Astrocyte of the cerebellum (primary cell): ENCODE measurements at places on chromosomes 4 and X.

- DNase-seq = no peak
These were observed 453.3 kb upstream of the HS3ST1 start for GRCh38 chr4:11881947-11882346.

GRCh38 chr4:142366769-142367181, 479.3 kb downstream of the INPP4B start:
- DNase-seq = no peak

GRCh38 chr4:101169044-101170014, 178.0 kb downstream of the PPP3CA start:
- DNase-seq = peak; percentile 26

- peak; percentile 54 for DNase-seq
These were observed 258.2 kb downstream of the PPP1R2C start for GRCh38 chrX:42519666-42520231.

DNA sequence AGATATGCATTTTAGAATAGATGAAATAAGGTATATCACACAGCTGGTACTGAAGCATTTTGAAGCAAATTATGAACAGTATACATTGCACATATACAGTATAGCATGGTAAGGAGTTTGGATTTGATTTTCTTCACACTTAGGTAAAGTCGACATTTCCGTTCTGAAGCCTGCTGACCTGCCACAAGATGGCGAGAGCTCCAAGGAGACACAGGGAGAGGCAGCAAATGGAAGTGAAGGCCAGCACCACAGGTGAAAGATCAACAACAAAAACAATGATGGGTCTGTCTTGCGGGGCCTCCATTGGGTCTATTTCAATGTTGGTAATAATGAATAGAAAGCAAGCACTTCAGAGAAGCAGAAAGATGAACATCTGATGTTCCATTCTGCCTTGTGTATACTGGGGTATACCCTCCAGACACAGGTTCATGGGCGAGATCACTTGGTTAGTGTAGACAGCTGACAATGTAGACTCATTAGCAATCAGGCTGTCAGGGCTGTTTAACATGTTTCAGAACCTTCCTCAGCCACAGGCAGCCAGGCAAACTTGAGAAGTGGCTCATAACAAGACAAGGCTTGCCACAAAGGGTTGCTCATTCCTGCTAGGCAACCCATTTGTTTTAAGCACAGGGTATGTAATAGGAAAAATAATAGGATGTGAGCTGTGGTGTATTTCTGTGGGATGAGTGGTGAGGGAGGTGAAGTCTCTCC, 21.4 kb upstream of the NOX1 start:
- DNase-seq = peak; percentile 6

DNA sequence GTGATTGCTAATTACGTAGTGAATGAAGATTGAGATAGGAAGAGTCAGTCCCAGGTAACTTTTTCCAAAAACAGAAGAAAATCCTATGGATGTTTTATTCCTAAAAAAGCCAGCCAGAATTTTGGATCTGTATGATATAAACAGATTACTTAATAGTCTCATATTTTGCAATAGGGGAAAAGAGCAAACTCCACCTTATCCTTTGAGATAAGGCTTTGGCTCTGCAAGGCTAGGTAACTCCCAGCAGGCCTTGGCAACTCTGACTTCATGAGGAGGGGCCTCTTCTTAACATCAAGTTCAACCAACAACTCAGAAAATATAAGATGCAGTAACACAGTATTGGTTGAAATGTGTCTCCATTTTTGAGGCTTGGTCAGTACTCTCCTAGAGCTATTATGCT, 98.7 kb upstream of the SLC4A4 start:
- DNase-seq = no peak

DNA sequence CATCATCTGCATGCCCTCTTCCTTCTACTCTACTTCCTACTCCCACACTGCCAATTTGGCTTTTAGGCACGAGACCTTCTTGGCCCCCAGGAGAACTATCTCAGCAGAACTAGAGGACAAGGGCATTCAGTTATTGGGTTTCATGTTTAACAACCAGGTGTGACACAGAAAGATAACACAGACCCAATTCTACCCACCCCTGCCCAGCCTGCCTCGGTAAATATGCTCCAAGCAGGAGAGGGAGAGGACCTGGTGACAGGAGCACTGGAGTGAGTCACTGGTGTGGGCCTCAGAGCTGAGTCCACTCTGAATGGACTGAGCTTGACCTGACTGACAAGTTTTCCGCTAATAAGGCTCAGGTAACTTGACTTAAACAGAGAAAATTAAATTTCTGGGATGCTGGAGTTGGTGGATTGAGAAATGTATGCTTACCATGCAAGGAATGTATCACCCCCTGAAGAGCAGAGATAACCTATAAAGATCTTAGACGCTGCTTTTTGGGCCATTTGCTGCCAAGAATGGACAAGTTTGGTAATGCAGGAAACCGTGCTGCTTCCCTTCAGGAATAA, 52.5 kb downstream of the CASP3 start:
- DNase-seq = no peak

DNA sequence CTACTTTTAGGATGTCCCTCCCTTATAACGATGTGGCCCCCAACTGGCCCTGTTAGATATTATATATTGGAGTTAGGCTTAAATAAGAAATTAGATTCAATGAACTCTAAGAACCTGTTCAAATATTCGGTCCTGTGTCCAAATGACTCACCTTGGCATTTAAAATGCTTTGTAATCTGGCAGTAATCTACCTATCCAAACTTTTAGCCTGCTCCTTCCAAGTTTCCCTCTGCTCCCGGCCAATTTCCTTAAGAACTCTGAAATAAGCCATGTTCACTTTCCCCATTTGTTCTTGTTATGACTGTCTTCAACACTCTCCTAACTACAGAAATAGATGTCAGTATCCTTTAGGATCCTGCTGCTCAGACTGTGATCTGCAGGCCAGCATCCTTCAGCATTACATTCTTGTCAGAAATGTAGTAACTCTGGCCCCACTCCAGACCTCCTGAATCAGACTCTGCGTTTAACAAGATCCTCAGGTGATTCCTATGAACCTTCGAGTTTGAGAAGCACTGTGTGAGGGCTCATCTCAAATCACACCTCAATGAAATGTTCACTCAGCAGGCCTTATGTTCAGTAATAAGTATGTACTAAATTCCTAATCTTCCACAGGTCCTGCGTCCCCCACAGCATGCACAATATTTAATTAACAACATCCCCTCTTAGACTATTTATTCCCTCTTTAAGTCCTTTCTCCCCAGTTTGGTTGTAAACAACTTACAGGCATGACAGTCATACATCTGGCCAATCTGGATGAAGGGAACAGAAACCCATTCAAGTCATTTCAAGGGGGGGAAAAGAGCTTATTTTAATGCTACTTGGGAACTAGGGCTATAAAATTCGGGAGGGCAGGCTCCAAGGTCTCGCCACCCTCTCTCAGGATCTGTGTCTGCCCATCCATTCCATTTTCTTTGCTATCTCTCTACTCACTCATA, 3.0 kb downstream of the ATP8A1 start:
- no peak for DNase-seq

- DNase-seq = no peak
These were observed 18.5 kb upstream of the KDR start for GRCh38 chr4:55143858-55144257.

DNA sequence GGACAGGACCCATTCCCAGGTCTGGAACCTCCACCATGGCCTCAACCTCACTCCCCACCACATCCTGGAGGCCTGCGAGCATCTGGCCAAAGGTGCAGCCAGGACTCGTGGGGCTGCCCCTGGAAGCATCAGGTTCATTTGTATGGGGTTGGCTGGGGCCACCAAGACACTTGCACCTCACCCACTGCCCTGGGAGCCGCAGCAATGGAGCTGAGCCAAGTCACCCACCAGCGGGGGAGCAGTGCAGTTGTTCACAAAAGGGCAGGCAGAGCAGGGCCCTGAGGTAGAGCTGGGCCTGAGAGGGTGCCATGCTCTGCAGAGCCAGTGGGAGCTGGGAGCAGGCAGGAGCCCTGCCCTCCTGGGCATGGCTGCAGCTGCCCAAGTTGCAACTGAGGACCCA, 163.5 kb downstream of the FAM47A start:
- no peak for DNase-seq

GRCh38 chr4:181548873-181549575, 694.2 kb upstream of the TENM3 start:
- DNase-seq = peak; percentile 68

- no peak for DNase-seq
These were observed 455.4 kb upstream of the ADGRL3 start for GRCh38 chr4:60744767-60745166.

- no peak for DNase-seq
These were observed 526.0 kb downstream of the MID1IP1 start for GRCh38 chrX:39327255-39327654.

- no peak for DNase-seq
These were observed 1.5 kb upstream of the PAQR3 start for GRCh38 chr4:78940752-78941151.

DNA sequence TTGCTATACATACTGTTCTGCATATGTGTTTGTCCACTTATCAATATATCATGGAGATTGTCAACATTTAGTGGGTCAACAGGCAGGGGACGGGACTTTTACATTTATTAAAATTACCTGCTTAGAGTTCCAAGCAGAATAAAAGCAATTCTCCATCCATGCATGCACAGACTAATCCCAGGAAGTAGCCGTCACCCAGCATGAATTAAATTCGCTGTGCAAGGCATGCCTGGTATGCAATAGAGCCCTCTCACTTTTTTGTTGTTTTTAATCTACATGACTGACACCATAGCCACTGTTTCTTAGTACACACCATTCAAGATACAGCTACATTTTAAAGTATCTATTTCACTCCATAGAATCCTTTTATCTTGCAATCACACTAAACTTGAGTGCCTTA, 108.9 kb downstream of the USP46 start:
- no peak for DNase-seq

DNA sequence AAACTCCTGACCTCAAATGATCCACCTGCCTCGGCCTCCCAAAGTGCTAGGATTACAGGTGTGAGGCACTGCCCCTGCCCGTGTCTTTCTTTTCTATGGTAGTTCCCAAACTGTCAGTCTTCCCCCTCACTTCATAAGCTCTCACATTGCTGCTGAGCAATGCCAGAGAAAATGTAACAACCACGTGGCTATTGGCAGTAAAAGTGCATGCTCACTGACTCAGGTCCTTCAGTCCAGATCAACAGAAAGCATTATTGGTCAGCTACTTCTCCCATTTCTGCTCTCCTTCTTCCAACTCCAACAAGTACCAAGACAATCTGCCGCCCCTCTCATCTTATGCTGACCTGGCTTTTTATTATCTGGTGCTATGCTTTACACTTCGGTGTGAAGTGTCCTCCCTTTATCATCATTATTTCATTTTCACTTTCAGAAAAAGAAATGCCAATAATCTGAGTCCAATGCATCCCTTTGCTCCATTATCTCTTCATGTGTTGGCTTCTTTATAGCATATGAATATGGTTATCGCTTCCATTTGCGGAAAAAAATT, 133.8 kb upstream of the UGT8 start:
- DNase-seq = no peak

- no peak for DNase-seq
These were observed 805 bp downstream of the ATP8A1 start for GRCh38 chr4:42655921-42656678.

DNA sequence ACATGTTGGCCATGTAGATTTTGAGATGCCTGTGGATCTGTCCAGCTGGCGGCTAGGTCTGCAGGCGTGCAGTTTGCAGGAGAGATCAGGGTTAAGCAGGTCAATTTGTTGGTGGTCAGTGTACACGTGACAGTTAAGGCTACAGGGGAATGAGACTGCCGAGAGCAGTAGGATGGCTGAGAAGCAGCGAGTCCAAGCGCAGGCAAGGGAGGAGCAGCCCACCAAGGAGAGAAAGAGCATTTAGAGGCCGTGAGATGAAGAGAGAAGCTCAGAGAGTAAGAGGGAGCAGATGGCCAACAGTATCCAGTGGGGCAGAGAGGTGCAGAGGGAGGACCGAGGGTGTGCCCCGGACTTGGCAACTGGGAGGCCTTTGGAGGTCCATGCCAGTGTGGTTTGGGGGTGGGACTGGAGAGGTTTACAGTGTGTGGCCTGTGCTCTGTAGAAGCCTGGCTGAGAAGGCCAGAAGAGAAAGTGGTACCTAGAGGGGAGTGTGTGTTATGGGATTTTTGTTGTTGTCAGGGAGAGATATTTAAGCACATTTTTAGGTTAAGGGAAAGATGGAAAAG, 18.4 kb downstream of the SNX25 start:
- no peak for DNase-seq

- no peak for DNase-seq
These were observed 78.2 kb downstream of the NPFFR2 start for GRCh38 chr4:72109959-72110497.

- peak; percentile 99 for DNase-seq
These were observed 37.3 kb upstream of the TRIM2 start for GRCh38 chr4:153166716-153167501.

GRCh38 chr4:16582036-16582435, 316.4 kb downstream of the LDB2 start:
- no peak for DNase-seq

- DNase-seq = no peak
These were observed 6.1 kb upstream of the SEC24D start for GRCh38 chr4:118842055-118842454.

GRCh38 chrX:115068896-115069295, 51.5 kb upstream of the IL13RA2 start:
- DNase-seq = no peak

DNA sequence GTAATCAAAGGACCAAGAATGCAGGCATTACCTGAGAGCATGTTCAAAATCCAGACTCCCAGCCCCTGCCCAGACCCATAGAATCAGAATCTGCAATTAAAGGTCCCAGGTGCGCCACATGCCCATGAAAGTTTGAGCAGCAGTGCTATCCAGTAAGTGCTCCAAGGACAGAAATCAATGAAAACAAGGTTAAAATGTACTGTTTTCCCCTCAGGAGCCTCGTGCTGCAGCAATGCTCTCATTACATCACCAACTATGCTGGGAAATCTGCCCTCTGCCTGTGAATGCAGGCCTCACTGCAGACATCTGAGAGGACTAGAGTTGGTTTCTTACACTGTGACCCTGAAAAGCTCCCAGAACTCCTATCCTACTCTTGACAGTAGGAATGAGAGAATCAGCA, 21.1 kb downstream of the ANXA5 start:
- DNase-seq = no peak

DNA sequence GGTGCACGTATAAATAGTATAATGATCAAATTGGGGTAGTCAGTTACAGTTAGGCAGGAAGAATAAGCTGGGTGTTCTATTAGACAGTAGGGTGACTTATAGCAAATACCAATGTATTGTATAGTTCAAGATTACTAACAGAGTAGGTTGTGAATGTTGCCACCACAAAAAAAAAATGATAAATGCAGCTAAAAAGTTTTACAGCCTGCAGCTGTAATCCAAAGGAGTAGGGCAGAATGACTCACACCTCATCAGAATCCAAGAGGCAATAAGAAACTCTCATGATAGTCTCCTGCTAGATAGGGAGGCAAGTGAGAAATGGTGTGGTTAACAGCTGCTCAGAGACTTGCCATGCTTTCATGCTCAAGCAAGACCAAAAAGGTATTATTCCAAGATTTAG, 19.6 kb upstream of the TCEAL4 start:
- peak; percentile 11 for DNase-seq

DNA sequence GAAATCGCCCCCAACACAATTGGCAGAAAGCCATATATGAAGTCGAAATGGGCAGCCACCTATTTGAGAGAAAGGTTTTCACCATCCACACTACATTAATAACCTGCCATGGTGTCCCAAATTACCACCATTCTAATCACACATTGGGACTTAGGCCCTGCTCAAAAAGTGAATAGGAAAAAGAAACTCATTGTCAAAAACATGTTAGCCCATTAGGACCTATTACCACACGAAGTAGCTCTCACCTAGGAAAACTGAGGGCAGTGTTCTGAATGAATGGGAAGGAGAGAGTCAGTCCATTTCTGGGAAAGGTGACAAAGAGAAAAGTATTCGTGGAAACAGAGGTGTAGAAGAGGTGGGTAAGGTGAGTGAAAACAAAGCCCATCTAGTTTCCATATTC, 60.8 kb downstream of the GPC3 start:
- no peak for DNase-seq
